ENCODE measurements at places on chromosomes 11 and 22. TPM values are rescaled to one million over a fixed set of nuclear protein-coding genes. Genes with fewer than 3 reads are reported as not detected.
A peak's percentile ranks its signal among the peaks of the same experiment; 100 is the strongest.

- DNase-seq, result no peak
- H3K27ac ChIP-seq, result no peak overlapping the region
Measured at GRCh38 chr11:130634961-130635473, 186.6 kb downstream of the ADAMTS15 start.

GRCh38 chr11:27025312-27025955, 15.2 kb upstream of the BBOX1 start:
- H3K27ac ChIP-seq, result no peak overlapping the region
- no peak for DNase-seq
- H3K4me1 ChIP-seq, result peaks cover 10% of the 10 kb centered on the region
- no peaks in the 10 kb centered on the region for H3K36me3 ChIP-seq

GRCh38 chr11:117255966-117256365, 23.5 kb downstream of the RNF214 start:
- DNase-seq, result no peak
- peaks cover 8% of the 10 kb centered on the region for H3K36me3 ChIP-seq
- no peaks in the 10 kb centered on the region for H3K27me3 ChIP-seq
- no peak overlapping the region for H3K4me3 ChIP-seq
- H3K4me1 ChIP-seq, result no peaks in the 10 kb centered on the region

DNA sequence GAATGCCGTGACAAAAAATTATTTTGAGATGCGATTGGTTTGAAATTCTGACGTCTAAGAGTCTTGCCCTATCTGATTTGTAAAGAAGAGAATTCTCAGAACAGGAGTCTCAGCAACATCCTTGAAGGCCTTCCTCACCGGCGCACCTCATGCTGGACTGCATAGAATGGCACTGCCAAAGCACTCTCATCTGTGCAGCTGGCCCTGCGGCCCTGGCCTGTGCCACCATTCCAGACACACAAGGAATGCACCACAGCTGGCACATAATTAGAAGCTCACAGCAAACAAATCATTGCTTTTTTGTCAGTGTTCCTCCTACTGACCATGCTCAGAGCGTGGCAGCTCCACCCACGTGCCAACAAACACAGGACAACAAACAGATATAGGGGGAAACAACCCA, 166.0 kb downstream of the KIRREL3 start:
- no peaks in the 10 kb centered on the region for H3K36me3 ChIP-seq
- H3K4me3 ChIP-seq, result no peak overlapping the region
- no peak for DNase-seq
- peaks cover 6% of the 10 kb centered on the region for H3K4me1 ChIP-seq
- no peak overlapping the region for H3K27ac ChIP-seq

The TIGD3 gene
- total RNA-seq, result 3.0 TPM

The KLHL35 gene
- 1.1 TPM for total RNA-seq

The MMP13 gene
- total RNA-seq, result not detected

GRCh38 chr11:125465255-125465654, 30.8 kb downstream of the FEZ1 start:
- DNase-seq, result peak; percentile 65
- no peaks in the 10 kb centered on the region for H3K36me3 ChIP-seq
- peak overlapping the region; percentile 8 for H3K4me3 ChIP-seq
- H3K27me3 ChIP-seq, result no peaks in the 10 kb centered on the region

DNA sequence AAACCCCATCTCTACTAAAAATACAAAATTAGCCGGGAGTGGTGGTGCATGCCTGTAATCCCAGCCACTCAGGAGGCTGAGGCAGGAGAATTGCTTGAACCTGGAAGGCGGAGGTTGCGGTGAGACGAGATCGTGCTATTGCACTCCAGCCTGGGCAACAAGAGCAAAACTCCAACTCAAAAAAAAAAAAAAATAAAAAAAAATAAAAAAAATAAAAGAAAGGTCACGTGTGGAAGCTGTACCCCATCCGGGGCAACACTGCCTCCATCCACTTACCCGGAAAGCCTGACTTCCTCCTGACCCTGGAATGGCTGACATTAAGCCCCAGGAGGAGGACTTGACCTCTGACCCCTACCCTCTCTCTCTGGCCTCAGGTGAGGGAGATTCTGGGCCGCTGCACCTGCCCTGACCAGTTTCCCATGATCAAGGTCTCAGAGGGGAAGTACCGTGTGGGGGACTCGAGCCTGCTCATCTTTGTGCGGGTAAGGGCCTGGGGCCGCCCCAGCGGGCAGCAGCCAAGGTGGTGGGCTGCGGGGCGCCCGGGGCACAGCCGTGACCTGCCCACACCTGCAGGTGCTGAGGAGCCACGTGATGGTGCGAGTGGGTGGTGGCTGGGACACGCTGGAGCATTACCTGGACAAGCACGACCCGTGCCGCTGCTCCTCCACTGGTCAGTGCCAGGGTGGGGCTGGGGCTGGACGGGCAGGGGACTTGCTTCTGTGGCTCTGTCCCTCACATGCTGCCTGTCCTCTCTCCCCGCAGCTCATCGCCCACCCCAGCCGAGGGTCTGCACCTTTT, 3.8 kb downstream of the GAS2L1 start:
- peaks cover 27% of the 10 kb centered on the region for H3K27me3 ChIP-seq
- H3K36me3 ChIP-seq, result no peaks in the 10 kb centered on the region
- no peak overlapping the region for H3K27ac ChIP-seq
- H3K4me1 ChIP-seq, result peaks cover 13% of the 10 kb centered on the region
- H3K4me3 ChIP-seq, result no peak overlapping the region

- H3K27me3 ChIP-seq, result peaks cover 14% of the 10 kb centered on the region
- peak; percentile 39 for DNase-seq
- no peak overlapping the region for H3K27ac ChIP-seq
Measured at GRCh38 chr22:38754751-38755154, 1.0 kb downstream of the SUN2 start.

GRCh38 chr11:44018127-44018521, 29.7 kb upstream of the ACCSL start:
- no peak for DNase-seq
- no peaks in the 10 kb centered on the region for H3K36me3 ChIP-seq
- H3K27ac ChIP-seq, result no peak overlapping the region
- no peak overlapping the region for H3K4me3 ChIP-seq

DNA sequence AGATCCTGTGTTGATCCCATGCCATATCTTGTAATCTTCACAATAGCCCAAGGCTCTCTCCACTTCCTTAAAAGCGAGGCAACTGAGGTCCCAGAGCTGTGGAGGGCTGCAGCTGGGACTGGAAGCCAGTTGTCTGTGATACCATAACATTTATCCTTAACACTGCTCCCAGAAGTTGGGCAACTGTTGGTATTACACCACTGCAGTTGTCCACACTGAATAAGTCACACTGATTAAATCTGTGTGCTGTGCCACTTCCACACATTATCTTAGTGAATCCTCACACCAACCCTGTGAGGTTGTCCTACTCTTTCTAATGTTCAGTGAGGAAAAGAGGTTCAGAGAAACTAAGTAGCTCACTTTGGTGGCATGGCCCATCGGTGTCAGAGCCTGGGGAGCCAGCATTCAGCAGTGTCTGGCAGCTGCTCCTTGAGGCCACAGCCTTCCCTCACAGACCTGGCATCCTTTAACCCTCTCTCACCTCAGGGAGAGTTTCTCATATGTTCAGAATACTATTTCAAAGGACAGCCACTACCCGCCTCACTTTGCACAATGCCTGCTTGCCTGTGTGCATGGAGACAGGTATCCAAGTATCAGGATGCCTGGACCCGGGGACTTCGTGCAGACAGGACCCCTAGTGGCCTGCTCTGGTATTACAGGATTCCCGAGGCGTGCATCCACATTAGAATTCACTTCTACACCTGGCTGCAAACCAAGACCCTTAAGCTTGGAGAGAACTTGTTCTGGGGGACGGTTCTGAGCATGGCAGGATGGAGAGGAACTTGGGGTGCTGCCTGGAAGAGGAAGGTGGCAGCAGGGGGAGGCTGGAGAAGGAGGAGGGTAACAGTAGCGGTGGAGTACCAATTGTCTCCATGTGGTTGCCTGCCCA, 221.9 kb upstream of the TBCEL start:
- H3K27ac ChIP-seq, result no peak overlapping the region
- no peaks in the 10 kb centered on the region for H3K27me3 ChIP-seq
- peaks cover 10% of the 10 kb centered on the region for H3K4me1 ChIP-seq

- DNase-seq, result no peak
- no peaks in the 10 kb centered on the region for H3K36me3 ChIP-seq
- no peak overlapping the region for H3K4me3 ChIP-seq
- peak overlapping the region; percentile 63 for H3K27ac ChIP-seq
Measured at GRCh38 chr11:472816-473215, 22.7 kb downstream of the PTDSS2 start.

The MMP1 gene
- not detected for total RNA-seq

DNA sequence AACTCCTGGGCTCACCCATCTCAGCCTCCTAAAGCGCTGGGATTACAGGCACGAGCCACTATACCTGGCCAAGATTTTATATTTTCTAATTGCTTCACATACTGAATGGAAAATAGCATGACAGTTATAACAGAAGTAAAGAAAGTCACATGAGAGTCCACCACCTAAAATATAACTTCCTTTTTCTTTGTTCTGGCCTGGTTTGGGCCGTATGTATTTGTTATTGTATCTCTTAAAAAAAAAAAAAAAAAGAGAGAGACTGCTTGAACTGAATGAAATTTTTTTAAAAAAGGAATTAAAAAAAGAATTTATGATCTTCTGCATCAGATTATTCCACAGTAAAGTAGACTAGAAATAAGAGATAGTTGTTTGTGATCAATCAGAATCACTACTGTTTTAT, 86.0 kb upstream of the GRIK4 start:
- H3K27ac ChIP-seq, result no peak overlapping the region
- H3K27me3 ChIP-seq, result no peaks in the 10 kb centered on the region
- no peaks in the 10 kb centered on the region for H3K4me1 ChIP-seq
- no peaks in the 10 kb centered on the region for H3K36me3 ChIP-seq

GRCh38 chr11:40513281-40513680, 946.2 kb downstream of the LRRC4C start:
- no peak overlapping the region for H3K4me3 ChIP-seq
- H3K27me3 ChIP-seq, result no peaks in the 10 kb centered on the region
- no peaks in the 10 kb centered on the region for H3K4me1 ChIP-seq
- H3K27ac ChIP-seq, result no peak overlapping the region
- H3K36me3 ChIP-seq, result no peaks in the 10 kb centered on the region

- no peak for DNase-seq
- H3K27ac ChIP-seq, result no peak overlapping the region
- H3K36me3 ChIP-seq, result peaks cover 9% of the 10 kb centered on the region
- no peaks in the 10 kb centered on the region for H3K27me3 ChIP-seq
- H3K4me3 ChIP-seq, result no peak overlapping the region
- no peaks in the 10 kb centered on the region for H3K4me1 ChIP-seq
Measured at GRCh38 chr11:27487706-27488105, 15.1 kb upstream of the LGR4 start.

DNA sequence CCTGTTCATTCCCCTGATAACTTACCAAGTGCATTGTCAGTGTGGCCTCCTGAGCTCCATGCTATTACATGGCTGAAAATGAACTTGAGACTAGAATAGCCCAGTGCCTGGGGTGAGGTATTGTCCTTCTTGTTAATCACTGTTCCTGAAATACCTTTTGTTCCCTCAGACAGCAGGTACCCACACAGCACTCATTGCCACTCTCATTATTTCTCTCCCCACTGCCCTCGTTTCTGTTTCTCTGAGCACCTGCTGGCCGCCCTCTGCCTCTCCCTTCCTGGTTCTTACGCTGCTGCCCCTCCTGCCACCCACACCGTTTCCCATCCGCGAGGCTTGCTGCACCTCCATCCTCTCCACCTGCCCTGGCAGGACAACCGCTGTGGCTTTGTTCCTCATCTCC, 36.9 kb upstream of the RAB1B start:
- no peaks in the 10 kb centered on the region for H3K36me3 ChIP-seq
- H3K4me1 ChIP-seq, result peaks cover 9% of the 10 kb centered on the region
- no peaks in the 10 kb centered on the region for H3K27me3 ChIP-seq
- DNase-seq, result no peak

Data from GM23338 (cell line).